Colonic mucosa (tissue), 4 donors: ENCODE measurements at places on chromosomes 16 and 17. TPM values are rescaled to one million over a fixed set of nuclear protein-coding genes. Genes with fewer than 3 reads are reported as not detected.
A peak's percentile ranks its signal among the peaks of the same experiment; 100 is the strongest.

The TOX3 gene
- 50.5 TPM for total RNA-seq

The CHST5 gene
- total RNA-seq: 107 TPM

The YBX2 gene
- total RNA-seq: 40.4 TPM

The DNAI2 gene
- not detected for total RNA-seq

The HASPIN gene
- 2.6 TPM for total RNA-seq

The HIC1 gene
- 7.0 TPM for total RNA-seq

GRCh38 chr17:82910041-82910481, 70.2 kb upstream of the ZNF750 start:
- no peak for DNase-seq

DNA sequence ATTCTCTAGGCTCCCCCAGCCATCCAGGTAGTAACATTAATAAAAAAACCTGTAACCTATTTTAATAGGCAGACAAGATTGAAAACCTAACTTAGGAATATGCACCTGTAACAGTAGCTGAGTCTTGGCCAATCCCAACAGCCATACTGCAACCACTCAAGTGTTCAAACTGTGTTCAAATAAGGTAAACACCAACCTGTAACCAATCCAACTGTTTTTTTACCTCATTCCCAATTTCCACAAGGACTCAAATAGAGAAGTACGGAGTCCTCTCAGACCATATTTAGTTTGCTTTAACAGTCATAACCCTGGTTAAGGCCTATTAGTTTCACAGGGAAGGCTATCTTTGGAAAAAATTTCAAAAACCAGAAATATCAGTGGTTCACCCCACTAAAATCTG, 40.4 kb upstream of the NOS2 start:
- DNase-seq: no peak

- no peak for DNase-seq
Measured at GRCh38 chr16:70662991-70663523, 16.7 kb downstream of the IL34 start.

GRCh38 chr17:35082073-35082657, 18.7 kb upstream of the RFFL start:
- no peak for DNase-seq

DNA sequence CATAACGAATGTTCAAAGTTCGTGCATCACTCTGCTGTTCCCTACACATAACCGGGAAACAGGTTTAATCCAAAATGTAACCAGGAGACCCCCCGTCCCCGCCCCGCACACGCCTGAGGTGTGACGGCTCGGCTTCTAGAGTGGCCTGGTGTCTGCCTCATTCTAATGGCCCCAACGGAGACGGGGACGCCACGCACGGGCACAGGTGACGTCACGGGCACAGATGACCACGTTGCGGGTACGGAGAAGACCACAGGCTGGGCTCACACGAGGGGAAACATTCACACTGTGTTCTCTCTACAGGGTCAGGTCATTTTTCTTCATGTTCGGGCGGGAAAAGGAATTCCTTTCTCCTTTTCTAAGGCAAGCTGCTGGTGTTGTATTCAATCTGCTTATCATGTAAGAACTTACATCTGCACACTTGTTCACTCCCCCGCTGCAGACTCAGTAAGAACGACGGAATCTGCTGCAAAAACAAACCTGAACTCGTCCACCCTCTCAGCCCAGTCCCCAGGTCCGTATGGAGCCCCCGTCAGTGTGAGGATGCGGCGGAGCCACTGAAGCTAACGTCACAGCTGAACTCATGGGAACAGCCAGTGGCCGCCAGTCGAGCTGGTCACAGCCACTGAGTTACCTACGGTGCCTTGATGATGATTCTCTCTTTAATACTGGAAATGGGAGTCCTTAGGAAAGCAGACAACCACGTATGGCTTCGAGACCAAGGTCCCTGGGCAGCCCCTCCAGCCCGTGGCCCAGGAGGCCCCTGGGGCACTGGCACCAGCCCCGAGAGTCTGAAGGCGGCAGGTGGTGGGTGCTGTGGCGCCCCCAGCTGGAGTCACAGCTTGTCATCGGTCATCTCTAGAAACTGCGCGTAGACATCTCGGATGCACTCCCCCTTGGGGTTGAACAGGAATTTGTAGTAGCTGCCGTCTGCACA, 32.9 kb downstream of the WDR45B start:
- no peak for DNase-seq

DNA sequence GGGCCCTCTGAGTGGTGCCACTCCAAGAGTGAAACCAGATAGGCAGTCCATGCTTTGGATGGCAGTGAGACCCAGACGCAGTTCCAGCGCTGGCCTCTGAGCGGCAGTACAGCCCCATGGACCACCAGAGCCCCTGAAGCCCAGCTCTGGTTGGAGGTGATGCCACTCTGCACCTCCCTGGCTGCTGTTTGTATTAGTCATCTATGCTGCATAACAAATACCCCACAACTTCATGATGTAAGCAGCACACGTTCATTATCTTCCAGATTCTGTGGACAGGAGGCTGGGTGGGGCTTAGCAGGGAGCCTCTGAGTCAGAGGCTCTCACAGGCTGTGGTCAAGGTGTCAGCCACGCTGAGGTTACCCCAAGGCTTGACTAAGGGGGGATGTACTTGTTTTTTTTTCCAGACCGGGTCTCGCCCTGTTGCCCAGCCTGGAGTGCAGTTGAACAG, 5.1 kb upstream of the NME4 start:
- peak; percentile 69 for DNase-seq

DNA sequence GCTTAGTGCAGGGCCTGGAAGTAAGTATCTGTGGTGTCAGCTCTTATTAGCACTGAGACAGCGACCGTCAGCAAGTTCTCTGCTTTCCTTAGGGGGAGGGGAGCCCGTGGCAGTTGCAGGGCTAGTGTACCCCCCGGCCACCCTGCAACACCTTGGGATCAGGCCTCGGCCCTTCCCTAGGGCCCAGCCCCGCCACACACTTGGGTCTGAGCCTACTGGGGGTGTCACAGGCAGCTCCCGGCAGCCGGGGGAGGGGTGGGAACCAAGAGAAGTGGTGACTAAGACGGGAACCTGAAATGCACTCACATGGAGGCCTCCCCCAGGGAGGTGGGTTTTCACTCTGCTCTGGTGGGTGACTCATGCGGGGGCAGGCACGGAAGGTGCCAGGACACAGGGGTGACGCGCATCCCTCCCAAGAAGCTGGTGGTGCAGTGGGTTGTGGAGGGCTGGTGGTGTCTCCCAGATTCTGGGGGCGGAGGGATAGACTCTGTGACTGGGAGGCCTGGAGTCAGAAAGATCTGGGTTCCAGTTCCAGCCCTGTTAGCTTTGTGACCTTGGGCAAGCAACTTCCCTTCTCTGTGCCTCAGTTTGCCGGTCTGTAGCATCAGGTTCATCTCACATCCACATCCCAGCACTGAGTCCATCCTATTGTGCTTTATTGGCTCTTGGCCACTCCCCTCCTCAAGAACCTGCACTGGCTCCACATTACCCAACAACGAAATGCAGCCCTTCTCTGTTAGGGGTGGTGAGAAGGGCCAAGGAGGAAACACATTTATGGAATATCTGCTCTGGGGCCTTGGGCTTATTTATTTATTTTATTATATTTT, 44.5 kb downstream of the LAT start:
- peak; percentile 12 for DNase-seq

DNA sequence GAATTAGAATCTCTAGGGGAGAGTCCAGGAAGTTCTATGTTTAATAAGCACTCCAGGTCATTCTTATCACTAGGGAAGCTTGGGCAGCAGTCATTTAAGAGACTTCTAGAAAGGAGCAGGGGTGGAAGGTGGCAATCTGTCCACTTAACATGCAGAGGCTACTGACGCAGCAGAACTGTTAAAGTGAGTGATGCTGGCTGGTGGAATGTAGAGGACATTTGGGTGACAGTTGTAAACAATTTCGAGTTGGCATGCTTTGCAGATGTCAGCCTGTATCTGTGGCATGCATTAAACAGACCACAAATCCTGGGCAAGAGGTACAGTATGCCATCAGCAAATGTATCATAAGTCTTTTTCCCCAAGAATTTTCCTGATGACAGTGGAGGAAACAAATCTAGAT, 40.5 kb upstream of the HS3ST3A1 start:
- DNase-seq: no peak

GRCh38 chr16:71357681-71358080, 842 bp upstream of the CALB2 start:
- DNase-seq: no peak

DNA sequence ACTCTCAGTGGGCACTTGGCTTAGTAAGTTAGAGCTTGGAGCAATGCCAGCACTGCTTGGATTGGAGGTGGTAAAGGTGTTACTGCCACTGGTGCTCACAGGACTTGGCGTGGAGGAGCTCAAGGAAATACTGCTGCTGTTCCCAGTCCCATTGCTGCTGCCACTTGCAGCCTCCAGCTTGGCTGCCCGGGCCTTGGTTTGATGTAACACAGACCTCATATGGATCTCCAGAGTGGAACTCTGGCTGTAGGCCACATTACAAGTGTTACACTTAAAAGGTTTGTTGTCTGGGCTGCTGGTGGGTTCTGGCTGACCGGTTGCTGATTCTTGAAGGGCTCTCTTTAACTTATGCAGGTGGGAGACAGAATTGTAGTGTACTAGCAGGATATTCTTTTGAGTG, 250.3 kb downstream of the ZFHX3 start:
- DNase-seq: no peak

DNA sequence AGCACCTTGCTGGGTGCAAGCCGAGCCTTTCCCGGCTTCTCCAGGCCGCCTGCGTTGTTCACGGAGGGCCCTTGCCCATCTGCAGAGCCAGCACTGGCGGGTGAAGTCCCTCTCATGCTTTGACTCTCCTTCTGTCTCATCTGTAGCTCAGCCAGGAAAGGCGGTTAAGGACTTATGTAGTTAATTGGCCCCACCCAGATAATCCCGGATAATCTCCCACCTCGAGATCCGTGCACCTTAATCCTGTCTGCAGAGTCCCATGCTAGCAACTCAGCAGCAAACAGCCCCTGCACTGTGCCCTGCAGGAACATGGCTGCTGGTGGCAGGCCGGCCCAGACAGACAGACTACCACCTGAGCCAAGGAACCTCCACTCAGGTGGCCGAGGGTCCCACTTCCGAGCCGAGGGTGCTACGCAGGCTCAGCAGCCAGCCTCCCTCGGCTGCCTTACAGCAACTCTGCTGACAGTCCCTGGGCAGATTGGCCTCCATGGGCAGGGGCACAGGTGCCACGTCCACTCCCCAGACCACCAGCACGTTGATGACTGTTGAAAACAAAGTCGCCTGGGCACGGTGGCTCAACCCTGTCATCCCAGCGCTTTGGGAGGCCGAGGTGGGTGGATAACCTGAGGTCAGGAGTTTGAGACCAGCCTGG, 16.9 kb downstream of the RAB40C start:
- DNase-seq: no peak

DNA sequence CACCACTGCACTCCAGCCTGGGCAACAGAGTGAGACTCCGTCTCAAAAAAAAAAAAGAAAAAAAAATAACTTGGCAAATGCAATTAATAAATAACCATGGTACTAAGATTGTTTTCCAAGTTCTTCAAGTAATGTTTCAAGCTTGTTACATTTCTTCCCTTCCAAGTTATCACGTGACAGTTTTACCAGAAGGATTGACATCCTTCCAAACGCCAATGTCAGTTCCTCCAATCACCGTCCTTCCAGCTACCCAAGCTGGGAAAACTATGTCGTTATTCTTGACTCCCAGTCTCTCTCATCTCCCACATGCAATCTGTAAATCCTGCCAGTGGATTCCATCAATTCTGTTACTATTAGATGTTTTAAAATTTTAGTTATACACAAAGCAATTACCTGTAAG, 3.9 kb upstream of the PHAF1 start:
- no peak for DNase-seq

GRCh38 chr16:74862743-74863244, 88.2 kb upstream of the FA2H start:
- DNase-seq: no peak

GRCh38 chr16:969508-970385, 1.0 kb downstream of the LMF1 start:
- no peak for DNase-seq

- peak; percentile 73 for DNase-seq
Measured at GRCh38 chr17:35242158-35242804, 591 bp upstream of the SLFN5 start.

DNA sequence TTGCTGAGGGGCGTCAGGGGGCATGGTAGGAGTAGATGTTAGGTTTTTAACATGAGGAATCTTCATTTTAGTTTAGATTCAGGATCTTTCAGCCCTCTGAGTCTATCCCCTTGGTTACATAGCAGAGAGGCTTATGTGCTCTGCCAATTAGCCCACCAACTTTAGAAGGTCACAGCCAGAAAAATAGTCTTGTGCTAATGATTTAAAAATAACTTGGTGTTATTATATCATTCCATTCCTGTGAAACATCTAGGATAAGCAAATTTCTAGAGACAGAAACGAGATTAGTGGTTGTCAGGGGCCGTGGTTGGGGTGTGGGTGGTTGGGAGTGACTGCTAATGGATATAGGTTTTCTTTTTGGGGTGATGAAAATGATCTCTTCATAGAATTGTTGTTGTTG, 183.7 kb downstream of the SNX29 start:
- DNase-seq: no peak

DNA sequence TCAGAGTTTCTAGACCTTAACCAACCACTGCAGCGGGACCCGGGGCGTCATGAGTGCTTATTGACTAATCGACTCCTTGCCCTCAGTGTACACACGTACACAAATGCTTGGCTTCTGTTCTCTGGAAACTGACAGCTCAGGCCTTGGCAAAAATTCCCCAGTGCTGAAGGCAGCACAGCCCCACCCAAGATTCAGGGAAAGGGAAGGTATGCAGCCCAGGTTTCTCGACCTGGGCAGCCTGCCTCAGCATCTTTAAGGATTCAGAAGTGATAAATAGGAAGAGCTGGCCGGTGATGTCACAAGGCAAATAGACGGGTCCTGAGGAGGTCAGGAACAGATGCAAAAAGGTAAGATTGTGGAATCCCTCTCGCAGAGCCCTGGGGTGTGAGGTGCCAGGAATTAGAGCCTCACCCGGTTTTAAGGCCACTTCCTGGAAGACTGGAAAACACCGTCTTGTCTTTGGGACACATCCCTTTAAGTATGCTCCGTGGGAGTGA, 9.0 kb upstream of the CDH3 start:
- no peak for DNase-seq

GRCh38 chr17:72079700-72080099, 41.1 kb upstream of the SOX9 start:
- no peak for DNase-seq

GRCh38 chr16:49478107-49478506, 104.5 kb downstream of the C16orf78 start:
- no peak for DNase-seq

- no peak for DNase-seq
Measured at GRCh38 chr16:60419859-60420258, 1616.4 kb downstream of the CDH8 start.
